ENCODE measurements at places on chromosomes 6 and 20. TPM values are rescaled to one million over a fixed set of nuclear protein-coding genes. Genes with fewer than 3 reads are reported as not detected.

MOG gene
- polyA plus RNA-seq, result not detected

SIRPA gene
- polyA plus RNA-seq, result 0.09 TPM

SRC gene
- 4.8 TPM for polyA plus RNA-seq

BIRC7 gene
- polyA plus RNA-seq, result 0.16 TPM

SUPT3H gene
- 8.1 TPM for polyA plus RNA-seq

CPNE1 gene
- 65.2 TPM for polyA plus RNA-seq

C4A gene
- 6.1 TPM for polyA plus RNA-seq
